ENCODE measurements at places on chromosomes 2 and 18. TPM values are rescaled to one million over a fixed set of nuclear protein-coding genes. Genes with fewer than 3 reads are reported as not detected.

LRRC30 gene
- not detected for total RNA-seq

- DNase-seq: no peak
These were observed 88.8 kb upstream of the TAF1B start for GRCh38 chr2:9754532-9754887.

DNA sequence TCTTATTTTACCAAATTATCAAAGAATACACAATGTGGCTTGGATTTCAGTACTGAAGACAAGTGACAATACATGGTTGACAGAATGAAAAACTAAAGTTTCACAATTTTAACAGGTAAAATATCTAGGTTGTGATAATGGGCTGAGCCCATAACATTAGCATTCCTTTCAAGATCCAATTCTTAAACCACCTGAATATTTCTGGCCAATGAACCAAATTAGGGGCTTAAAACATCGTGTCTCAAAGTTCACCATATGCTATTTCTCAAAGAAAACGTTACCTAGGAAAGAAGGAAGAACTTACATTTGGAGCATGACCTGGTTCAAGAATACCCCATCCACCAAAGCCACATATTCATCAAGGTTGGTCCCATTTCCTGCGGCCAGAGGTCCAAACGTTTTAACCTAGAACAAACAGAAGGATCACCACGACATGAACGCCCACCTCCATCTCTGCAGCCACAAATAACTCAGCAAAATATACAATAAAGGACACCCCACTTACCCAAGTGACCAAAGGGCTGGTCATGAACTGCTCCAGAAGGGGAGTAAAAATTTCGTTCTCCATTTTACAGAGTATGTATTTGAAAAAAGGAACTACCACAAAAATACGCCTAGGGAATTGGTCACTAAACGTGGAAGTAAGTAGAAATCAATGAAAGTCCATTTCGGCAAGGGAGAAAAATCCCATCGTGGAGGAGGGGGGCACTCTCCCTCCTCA, 984 bp downstream of the CCDC88A start:
- DNase-seq: no peak

GRCh38 chr2:20549691-20550348, 101.1 kb downstream of the HS1BP3 start:
- DNase-seq: no peak

- peak; percentile 26 for DNase-seq
These were observed 119.4 kb downstream of the CYRIA start for GRCh38 chr2:16546128-16546754.

DNA sequence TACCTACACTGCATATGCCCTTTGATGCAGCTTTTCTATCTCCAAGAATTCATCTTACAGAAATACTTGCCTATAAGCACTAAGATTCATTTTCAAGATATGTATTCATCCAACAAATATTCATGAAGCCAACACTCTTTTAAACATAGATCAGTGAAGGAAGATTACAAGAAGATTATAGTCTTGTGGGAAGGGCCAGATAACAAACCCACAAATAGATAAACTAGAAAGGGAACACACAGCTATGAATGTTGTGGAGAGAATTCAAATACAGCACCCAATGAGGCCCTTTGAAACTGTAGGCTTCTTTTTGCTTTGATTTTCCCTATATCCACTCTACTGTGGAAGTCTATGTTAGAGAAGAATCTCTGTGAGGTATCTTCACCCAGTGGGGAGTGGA, 186.7 kb upstream of the RBMS1 start:
- no peak for DNase-seq

MRPL44 gene
- total RNA-seq: 33.1 TPM

All from prostate gland (tissue), 2 donors.